ENCODE measurements at places on chromosomes 6 and 20. TPM values are rescaled to one million over a fixed set of nuclear protein-coding genes. Genes with fewer than 3 reads are reported as not detected.

The SYNGAP1 gene
- total RNA-seq = 48.8 TPM

The CAP2 gene
- 43.2 TPM for total RNA-seq

The GLP1R gene
- not detected for total RNA-seq

The F13A1 gene
- 2.5 TPM for total RNA-seq

The TEAD3 gene
- total RNA-seq = 0.63 TPM

The KPNA5 gene
- 34.4 TPM for total RNA-seq

The MCM9 gene
- total RNA-seq = 11.6 TPM

The MYLK2 gene
- 0.94 TPM for total RNA-seq

Data from parietal lobe (tissue), 2 donors.